ENCODE measurements at places on chromosomes 1 and 21.

DNA sequence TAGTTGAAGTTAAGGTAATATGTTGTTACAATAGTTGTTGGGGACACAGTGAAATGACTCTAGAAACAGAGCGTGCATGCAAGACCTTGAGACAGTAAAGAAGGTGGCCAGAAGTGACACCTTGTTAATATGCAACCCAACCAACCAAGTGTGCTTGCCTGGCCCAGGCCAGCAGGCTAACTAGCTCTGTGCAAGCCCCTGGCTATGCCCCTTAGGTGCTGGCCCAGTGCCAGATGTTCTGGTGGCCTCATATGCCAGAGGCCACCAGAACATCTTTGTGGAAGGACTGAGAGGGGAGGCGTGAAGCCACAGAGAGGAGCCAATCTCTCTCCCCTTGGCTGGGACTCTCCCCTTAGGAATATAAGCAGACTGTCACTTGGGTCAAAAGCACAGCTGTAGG lies 111.2 kb upstream of the JUN start:
- DNase-seq = no peak

DNA sequence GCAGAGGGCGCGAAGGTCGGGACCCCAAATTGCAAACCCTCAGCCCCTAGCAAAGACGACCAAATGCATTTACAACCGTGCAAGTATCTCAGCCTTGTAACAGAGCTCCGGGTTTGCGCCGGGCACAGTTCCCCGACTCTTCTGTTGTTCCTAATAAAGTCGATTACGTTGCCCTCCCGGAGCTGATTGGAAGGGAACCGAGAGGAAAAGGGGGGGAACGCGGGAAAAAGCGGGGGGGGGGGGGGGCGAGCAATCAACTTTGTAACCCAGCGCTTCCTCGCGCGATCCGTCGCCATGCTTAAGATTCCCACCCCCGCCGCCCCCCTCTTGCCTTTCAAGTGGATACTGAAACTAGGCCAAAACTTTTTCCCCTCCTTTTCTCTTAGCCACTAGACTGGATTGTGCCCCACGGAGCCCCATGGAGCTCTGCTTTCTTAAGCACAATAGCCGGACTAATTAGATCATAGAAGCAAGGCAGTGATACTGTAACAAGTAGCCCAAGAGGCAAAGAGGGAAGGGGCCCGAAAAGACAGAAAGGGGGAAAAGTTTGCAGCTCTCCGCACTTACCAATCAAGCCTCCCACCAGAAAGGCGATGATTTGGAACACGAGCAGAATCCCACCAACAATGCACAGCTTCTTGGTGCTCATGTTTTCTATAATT lies 565 bp downstream of the WLS start:
- DNase-seq = peak; percentile 80

- DNase-seq = peak; percentile 61
These were observed at the start of gene RHOU for GRCh38 chr1:228734881-228735801. Gene RHOU, plus strand, starts transcription at chr1:228735479. Its CDS starts 264 bp downstream, at chr1:228735743.

GRCh38 chr1:100037656-100037926 lies 67.8 kb downstream of the SLC35A3 start:
- DNase-seq = no peak

GRCh38 chr21:44337941-44338895 lies 972 bp downstream of the CFAP410 start:
- DNase-seq = peak; percentile 51

- no peak for DNase-seq
These were observed 20.7 kb downstream of the KCNA10 start for GRCh38 chr1:110498270-110498669.

- DNase-seq = peak; percentile 24
These were observed 233.6 kb upstream of the FMN2 start for GRCh38 chr1:239858057-239858456.

GRCh38 chr1:60449876-60450275 lies 376.3 kb upstream of the C1orf87 start:
- no peak for DNase-seq

DNA sequence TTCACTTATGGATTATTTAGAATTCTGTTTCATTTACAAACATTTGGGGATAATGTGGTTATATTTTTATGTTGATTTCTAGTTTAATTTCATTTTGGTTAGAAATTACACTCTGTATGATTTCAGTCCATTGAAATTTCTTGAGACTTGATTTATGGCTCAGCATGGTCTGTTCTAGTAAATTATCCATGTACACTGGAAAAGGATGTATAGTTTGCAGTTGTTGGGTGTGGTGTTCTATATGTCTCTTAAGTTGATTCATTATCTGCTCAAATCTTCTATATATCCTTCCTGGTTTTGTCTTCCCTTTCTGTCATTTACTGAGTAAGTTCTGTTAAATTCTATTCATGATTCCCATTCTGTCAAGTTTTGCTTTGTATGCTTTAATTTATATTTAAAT lies 52.3 kb downstream of the RAP1A start:
- no peak for DNase-seq

DNA sequence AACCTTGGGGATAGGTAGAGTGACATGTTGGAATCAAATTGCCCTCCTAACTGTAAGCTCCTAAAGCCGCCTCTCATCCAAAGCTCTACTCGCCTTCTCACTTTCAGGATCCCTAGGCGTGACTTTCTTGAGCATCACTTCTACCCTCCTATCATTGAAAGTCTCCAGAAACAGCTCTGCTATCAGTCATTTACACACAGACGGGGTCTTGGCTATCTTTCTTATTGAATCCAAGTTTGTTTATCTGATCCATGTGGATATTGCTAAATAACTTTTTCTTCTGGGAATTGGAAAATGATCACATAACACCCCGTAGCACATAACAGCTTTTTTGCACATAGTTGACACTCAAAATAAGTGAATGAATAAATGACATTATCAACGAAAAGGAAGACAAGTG lies 216.4 kb upstream of the KIAA0040 start:
- DNase-seq = no peak

DNA sequence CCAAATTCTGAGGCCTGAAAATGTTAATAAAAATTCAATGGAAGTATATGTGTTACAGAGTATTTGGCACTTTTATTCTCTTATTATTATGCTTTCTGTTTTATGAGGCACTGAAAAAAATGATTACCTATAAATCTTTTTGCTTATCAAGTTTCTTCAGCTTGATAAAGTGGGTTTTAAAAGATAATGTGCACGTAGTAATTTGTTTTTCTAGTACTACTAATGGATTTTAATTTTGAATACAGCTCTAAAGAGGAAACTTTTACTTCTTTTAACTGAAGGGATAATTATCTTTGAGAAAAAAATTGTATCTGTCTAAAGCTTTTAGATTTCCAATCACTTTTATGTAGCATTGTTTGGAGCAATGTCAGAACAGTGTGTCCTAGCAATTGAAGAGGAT lies 211.4 kb upstream of the L1TD1 start:
- DNase-seq = no peak

- DNase-seq = no peak
These were observed 50.5 kb downstream of the EYA3 start for GRCh38 chr1:28037946-28038345.

GRCh38 chr21:33550772-33551660 lies 8.2 kb downstream of the SON start:
- DNase-seq = no peak

DNA sequence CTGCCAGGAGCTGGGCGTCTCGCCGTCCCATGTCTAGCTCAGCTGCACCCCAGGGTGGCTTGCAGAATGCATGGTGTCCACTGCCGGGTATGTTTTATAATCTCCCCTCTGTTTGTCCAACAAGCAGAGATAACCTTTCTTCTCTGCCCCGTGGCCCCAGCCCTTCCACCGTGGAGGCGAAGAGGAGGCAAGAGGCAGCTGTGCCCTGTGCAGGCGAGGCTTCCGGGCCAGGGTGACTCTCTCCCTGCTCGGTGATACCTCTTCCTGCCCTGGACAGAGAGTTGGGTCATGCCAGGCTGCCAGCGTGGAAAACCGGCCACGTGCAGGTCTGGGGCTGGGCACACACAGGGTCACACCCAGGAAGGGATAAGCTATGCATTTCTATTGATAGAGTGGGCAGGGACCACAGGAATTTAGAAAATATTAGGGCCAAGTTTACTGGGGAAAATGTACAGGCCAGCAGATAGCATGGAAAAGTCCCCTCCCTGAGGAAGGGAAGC lies at the start of gene TFF2:
Gene TFF2 (minus strand): TSS at position 68 of the 500 bp plus-strand sequence. CDS start 37 bp downstream, at position 31.
- DNase-seq = no peak

- no peak for DNase-seq
These were observed 164.8 kb downstream of the PPIAL4G start for GRCh38 chr1:148318123-148318903.

GRCh38 chr21:45573452-45574035 lies 31.3 kb upstream of the SLC19A1 start:
- DNase-seq = no peak

- no peak for DNase-seq
These were observed 21.8 kb downstream of the FCRL3 start for GRCh38 chr1:157678721-157679120.

GRCh38 chr1:16012590-16013219 lies 5.1 kb downstream of the HSPB7 start:
- DNase-seq = peak; percentile 87

GRCh38 chr1:66480162-66480561 lies 53.8 kb upstream of the SGIP1 start:
- DNase-seq = no peak

DNA sequence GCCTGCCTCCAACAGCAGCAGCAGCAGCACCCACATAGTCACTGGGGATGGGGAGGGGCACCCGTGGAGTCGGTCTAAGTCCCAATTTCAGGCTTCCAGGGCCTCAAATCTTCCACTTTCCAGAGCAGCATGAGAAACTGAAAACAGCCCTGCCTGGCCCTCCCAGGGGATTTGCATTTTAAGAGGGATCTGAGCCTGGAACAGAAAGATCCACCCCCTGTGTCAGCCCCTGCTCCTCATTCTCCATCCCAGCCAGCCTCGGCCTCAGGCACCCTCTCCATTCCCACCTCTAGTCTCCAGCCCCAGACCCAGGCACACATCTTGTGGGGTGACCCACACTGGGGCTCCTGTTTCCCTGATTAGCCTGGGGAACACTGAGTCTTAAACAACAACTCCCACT lies 51.8 kb downstream of the FBXO2 start:
- DNase-seq = no peak

DNA sequence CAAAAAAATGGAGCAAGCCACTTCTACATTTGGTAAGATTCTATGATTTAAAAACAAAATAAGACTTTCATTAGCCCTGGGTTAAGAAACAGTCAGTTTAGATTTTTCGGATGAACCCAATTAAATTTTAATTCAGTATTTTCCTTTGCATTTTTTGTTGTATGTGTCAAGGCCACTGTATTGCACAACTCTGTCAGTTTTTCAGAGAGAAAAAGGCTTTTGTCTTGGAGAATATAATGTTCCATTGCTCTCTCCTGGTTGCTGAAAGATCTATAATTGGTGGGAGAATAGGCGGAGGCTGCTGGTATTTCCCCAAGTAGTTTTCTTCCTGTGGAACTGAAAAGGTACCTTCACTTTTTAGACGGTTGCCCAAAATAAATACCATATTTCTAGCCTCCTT lies 84.6 kb downstream of the NEGR1 start:
- DNase-seq = no peak

GRCh38 chr1:44855742-44856141 lies 12.7 kb upstream of the PTCH2 start:
- no peak for DNase-seq

GRCh38 chr1:41568204-41568603 lies 83.7 kb upstream of the EDN2 start:
- no peak for DNase-seq

- DNase-seq = peak; percentile 92
These were observed 213.5 kb upstream of the PTGFR start for GRCh38 chr1:78277253-78277652.
